Activated T-cell treated with anti-CD3 and anti-CD28 coated beads for 24 hours (primary cell): ENCODE measurements at places on chromosomes 6 and 20.
A peak's percentile ranks its signal among the peaks of the same experiment; 100 is the strongest.

GRCh38 chr20:37823296-37823980 lies 79.5 kb upstream of the VSTM2L start:
- DNase-seq: no peak

DNA sequence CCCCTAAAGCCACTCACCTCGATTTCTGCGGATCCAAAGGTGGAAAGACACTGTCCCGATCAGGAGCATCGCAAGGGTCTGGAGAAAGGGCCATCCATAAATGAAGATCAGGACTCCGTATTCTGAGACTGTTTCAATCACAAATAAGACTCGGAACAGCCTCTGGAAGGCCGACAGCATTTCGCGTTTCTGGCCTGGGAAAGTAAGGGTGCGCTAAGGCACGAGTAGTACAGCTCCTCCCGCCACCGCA lies 44.6 kb downstream of the DPPA5 start:
- no peak for DNase-seq

GRCh38 chr20:40890635-40891034 lies 138.0 kb upstream of the TOP1 start:
- no peak for DNase-seq

DNA sequence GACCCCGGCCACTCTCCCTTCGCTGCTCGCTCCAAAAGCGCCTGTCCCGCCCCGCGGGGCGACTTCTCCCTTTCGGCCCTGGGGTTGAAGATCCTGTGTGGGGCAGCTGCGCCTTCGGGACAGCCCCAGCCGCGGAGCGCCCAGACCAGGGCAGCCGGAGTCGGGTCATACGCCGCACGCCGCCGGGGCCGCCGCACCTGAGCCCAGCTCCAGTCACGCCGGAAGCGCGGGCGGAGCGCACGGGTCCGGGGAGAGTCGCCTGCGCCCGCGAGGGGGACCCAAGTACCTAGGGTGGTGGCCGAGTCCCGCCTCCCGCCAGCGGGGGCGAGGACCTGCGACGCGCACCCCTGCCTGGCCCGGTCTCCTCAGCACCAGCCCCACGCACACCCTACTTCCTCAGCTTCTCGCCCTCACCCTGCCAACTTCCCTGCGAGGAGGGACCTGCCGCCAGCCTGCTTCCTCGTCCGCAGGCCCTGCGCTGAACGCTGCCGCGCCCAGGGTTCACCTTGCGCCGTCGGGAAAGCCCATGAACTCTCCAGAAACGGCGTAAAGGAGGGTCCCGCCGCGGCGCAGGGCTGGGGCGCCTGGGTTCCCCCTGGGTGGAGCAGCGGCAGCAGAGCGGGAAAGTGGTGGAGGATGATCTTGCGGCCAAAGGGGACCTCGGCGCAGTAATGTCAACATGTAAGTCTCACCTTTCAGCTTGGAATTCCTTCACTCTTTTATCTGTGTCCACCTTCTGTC lies at the start of gene ADGRG6:
Gene ADGRG6 (plus strand): TSS at position 357 of the 741 bp plus-strand sequence. CDS start 323 bp downstream, at position 680.
- peak; percentile 26 for DNase-seq

GRCh38 chr6:6436946-6437345 lies 116.5 kb upstream of the F13A1 start:
- DNase-seq: no peak
